T-helper 22 cell (primary cell): ENCODE measurements at places on chromosomes 7 and 10.
A peak's percentile ranks its signal among the peaks of the same experiment; 100 is the strongest.

- no peak for DNase-seq
Observed at GRCh38 chr10:26792758-26793495, 67.8 kb downstream of the ABI1 start.

DNA sequence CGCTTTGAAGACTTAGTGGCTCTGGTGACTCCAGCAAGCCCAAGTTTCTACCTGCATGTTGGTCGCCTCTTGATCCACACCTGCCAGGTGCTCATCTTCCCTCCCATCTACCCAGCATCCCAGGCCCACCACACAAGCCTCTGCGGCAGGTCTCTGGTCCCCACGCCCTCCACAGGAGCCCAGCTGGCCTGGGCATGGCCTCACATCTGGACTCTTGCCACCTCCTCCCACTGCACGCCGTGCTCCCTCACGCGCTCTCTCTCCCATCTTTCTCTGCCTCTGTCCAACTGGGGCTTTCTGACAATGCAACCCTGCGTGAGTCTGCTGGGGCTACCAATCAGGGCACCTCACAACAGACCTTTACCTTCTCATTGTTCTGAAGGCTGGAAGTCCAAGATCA is 50.2 kb upstream of the FGFR2 start:
- DNase-seq = no peak

DNA sequence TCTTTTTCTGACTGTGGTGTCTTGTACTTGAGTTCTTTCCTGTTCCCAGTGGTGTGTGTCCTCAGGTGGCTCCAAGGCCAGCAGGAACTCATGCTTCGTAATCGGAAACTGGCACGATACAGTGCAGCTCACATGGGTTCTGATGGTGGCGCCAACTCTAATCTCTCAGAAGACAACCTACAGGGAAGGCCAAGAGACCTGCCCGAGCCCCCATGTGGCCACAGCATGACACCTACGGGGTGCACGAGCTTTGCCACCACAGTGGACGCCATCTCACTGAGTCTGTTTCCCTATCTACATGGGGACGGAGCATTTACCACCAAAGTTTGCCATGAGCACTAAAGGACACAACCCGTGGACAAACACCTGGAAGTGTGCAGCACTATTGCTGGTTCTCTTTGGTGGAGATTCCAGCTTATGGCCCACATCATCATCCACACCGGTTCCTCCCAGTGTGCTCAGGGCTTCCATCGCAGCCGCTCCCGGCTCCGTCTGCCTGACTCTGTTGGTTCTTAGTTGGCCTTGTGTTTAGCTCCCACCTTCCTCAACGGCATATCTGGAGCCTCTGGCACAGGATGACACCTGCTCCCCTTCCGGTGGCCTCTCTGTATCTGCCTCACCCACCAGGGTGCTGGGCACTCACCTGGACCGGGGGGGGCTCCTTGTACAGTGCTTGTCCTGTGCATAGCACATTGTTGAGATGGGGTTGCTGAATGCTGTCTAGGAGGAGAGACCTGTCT is 586.6 kb upstream of the MKI67 start:
- no peak for DNase-seq

DNA sequence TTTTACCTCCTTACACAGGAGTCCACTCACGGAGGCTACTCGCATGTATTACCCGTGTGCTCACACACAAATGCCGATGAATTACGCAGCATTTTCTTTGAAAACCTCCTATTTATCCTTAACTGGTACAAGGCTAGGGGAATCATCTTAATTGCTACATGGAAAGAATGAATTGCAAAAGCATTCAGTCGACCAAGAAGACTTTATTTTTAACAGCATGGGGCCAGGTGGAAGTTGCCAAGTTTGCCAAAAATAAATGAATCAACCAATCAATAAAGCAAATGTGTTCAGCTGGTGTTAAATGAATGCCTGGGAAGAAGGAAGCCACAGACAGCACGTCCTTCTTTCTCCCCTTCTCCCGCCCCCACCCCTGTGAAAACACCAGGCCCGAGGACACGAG is 55.8 kb downstream of the CTBP2 start:
- DNase-seq = no peak

DNA sequence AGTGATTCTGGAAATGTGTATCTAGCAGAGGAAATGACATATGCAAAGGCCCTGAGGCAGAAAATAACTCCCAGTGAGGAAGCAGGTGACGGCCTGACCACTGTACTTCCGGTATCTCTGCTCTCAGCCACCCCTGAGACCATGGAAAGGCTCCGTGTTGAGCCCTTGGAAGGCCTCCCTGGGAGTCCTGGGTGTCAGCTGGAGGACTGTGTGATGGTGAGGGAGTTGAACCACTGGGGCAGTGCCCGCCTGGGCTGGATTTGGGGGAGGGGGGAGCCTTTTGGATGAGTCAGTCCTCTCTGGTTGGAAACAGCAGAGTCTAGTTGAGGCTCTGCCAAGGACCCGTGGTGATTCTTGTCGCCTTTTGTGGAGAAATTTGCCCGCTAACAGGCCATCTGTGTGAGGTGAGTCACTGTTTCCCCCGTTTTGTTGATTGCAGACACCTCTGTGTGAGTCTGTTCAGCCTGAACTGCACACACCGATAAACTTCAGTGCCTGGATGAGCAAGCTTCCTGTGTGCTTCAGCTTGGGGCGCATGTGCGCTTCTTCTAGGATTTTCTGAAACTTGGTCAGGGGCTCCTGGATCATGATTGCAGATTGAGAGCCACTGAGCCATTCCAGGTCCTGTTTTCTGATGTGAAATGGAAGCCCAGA is 98.6 kb downstream of the GRK5 start:
- peak; percentile 83 for DNase-seq

DNA sequence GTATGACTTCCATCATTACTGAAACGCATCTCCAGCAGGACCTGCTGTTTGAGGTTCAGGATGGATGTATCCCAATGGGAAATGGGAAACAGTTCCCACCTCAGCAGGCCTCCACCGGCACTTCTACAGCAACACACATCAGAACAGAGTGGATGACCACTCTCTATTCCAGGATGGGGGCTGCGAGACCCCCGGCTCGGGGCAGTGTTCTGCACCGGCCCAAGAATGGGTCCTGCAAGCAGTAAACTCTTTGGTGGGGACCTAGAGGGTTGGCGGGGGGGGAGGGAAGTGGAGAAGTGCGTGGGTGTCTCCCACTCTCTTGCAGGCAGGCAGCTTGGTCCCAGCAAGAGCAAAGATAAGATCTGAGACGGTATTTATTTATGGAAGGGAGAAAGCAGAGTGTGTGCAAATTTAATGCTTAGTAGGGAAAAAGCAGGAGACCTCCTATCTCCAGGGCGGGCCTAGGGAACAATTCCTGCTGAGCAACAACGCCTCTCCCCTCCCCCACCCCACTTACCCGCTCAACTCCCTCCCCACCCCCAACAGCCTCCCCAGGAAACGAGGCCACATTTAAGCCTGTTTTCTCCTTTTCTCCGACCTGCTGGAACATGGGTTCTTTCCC is 4.0 kb downstream of the SFMBT2 start:
- no peak for DNase-seq
